Stimulated activated CD8-positive, alpha-beta memory T cell treated with anti-CD3 and anti-CD28 coated beads, Interleukin-4, amount 100 ng/mL, for 1 hour (primary cell): ENCODE measurements at places on chromosomes 12 and 14.

DNA sequence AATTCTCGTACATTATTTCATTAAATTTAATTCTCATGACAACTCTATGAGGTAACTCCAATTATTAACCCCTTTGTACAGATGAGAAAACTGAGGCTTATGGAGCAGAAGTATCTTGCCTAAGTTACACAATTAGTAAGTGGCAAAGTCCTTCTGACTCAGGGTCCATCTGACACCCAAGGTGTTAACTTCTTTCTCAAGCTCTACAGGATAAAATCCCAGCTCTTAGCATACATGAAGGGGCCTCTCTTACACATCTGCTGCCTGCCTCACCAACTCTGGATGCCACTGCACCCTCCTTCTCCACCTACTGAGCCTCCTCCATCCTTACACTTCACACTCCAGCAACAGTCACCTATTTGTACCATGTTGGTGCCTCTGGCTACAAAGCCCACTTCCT lies 4.3 kb upstream of the KRT72 start:
- DNase-seq, result no peak

- no peak for DNase-seq
Observed at GRCh38 chr14:82642425-82642824, 1108.8 kb upstream of the SEL1L start.

- no peak for DNase-seq
Observed at GRCh38 chr14:59101476-59101875, 87.0 kb upstream of the DAAM1 start.

DNA sequence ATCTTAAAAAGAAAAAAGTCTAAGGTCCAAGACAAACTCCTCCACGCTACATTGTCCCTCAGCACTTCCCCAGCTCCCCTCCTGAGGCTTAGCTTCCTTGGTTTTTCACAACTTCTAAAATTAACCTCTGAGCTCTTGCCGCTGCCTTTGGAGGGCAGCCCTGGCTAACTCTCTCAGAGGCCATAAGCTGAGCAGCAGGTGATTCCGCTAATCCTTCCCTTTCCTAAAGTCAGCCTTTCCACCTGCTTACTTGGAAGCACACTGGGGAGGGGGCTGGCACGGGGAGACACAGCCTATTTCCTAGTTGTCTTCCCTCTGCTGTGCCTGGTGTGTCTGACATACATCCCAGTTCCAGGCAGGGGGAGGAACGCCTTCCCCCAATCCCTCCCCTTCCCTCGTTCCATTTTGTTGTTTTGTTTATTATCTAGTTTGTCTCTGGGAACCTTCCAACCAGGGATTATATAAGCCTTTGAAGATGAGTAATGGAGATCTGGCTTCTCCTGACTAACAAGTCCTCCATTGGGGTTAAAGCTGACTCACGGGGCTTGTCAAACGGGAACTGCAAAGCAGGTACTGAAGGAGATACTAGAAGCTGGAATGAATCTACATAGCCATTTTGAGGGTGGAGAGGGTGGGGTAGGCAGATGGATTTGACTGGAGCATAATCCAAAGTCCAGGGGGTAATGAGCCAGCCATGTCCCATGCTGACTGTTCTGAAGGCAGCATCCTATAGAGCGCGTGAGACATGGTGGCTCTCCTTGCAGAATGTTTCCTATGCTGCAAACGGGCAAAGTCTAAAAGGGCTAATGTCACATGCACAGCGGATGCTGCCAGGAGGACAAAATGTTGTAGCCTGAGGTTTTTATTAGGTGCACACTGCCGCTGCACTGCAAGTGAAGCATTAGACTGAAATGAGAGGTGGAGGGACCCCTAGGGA lies 230.8 kb downstream of the FOXN3 start:
- DNase-seq, result no peak

- no peak for DNase-seq
Observed at GRCh38 chr12:87202189-87202588, 827.0 kb downstream of the C12orf50 start.

DNA sequence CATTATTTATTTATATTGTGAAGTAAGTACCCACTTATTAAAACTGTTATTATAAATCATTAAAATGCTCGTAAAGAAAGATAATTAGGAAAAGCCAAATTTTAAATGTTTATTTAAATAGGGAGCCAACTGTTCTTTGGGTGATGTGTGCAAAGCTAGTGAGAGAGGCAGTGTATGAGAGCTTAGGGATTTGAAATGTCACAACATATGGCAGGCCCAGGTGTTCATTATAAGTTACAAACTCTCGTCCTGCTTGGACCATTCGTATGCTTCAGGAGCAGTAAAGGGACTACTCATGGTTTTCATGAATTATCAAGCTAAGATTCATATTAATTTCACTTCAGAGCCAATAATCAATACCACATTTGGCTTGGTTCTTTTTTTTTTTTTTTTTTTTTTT lies 154.5 kb downstream of the TGFB3 start:
- DNase-seq, result no peak

- no peak for DNase-seq
Observed at GRCh38 chr14:59282378-59282765, 93.9 kb downstream of the DAAM1 start.

GRCh38 chr12:39240587-39240986 lies 202.3 kb downstream of the KIF21A start:
- no peak for DNase-seq
